ENCODE measurements at places on chromosomes 16 and 17.

- no peak for DNase-seq
Observed at GRCh38 chr16:61684541-61684940, 351.7 kb downstream of the CDH8 start.

- DNase-seq = no peak
Observed at GRCh38 chr16:52993179-52993578, 59.5 kb downstream of the CHD9NB start.

DNA sequence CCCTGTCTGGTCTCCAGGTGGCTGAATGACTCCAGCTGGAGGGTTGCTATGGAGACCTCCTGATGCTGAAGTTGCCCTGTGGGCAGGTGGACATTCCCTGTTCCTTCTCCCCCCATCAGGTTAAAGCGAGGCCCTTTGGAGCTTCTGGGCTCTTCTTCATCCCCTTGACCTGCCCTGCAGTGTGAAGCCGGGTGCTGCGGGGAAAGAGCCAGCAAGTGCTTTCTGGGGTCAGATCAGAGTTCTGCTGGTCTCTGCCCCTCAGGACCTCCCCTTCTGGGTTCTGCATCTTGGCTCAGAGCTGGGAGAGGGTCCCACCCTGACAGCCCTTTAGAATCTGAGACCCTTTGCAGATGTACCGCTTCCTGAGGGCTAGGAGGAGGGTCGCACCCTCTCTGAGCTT, 25.1 kb downstream of the NKD1 start:
- DNase-seq = no peak

GRCh38 chr16:14199199-14199598, 128.1 kb downstream of the MRTFB start:
- DNase-seq = no peak

DNA sequence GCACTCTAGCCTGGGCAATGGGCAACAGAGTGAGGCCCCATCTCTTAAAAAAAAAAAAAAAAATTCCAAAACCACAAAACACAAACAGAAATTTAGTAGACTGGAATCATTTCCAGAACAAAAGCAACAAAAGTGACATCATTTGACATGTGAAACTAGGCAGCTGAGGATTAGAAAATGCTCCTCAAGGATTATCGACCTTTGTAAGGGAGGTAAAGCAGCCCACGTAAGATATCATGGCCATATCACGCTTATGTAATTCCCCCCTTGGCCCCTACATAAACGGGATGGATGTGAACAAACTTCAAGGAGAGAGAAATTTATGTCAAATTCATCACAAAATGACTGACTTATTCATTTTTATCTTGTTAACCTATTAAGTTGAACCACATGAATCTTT, 83.3 kb downstream of the WDR59 start:
- no peak for DNase-seq

GRCh38 chr16:87163637-87164036, 153.6 kb downstream of the C16orf95 start:
- no peak for DNase-seq

All from fibroblast of skin of left quadriceps (primary cell).